ENCODE measurements at places on chromosomes 5 and 9. TPM values are rescaled to one million over a fixed set of nuclear protein-coding genes. Genes with fewer than 3 reads are reported as not detected.

GRCh38 chr5:129905473-129906176, 1.4 kb downstream of the CHSY3 start:
- DNase-seq: peak; percentile 89

DNA sequence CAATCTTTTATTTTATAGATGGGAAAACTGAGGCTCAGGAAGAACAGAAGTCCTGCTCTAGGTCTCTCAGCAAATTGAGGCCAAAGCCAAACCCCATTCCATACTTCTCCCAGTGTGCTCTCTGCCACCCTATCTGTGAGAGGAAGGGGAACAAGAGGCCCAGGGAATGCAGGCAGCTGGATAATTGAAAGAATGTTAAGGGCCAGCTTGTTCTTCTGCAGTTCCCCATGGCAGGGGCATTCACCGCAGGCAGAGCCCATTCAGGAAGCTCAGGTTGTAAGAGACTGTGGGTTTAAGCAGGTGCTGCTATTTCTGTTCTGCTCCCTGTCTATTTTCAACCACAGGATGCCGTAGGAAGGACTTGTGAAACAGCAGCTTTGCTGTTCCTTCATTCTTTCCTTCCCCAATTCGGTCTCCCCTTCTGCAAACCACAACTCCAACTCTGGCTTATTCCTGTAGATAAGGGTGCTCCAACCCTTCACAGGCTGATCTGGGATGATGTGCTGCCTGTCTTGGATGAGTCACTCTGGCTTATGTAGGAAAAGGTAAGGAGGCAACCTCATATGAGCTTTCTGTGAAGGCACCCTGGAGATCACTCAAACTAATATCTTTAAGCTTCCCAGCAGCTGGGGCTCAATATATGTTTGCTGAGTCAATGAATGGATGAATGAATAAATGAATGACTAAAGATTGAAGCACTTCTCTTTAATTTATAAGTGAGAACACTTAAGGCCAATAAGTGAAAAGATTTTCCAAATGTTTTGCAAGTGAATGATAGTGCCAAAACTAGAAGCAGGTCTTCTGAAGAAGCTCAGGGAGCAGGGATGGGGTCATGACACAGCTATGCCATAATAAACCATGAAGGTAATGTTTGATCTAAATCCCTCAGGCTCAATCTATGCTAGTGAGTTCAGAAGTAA, 377.6 kb downstream of the BRINP1 start:
- no peak for DNase-seq

- DNase-seq: no peak
Observed at GRCh38 chr9:102779356-102779755, 215.8 kb upstream of the CYLC2 start.

DNA sequence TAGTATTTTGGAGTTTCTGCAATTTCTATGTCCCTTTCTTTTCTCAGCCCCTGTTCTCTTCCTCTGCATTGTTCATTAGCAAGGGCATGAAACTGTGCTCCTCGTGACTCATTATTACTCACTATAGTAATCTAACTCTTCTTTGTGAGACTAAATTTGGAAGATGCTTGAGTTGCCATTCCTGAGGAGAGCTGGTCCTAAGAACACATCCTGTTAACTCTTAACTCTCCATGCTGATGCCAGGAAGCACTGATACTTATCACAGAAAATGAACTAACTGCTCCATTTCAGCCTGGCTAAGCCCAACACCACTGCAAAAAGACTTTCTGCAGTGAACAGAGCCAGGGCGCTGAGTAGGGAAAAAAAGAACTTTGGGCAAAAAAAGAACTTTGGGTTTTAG, 10.6 kb upstream of the CSNK1A1 start:
- no peak for DNase-seq

DNA sequence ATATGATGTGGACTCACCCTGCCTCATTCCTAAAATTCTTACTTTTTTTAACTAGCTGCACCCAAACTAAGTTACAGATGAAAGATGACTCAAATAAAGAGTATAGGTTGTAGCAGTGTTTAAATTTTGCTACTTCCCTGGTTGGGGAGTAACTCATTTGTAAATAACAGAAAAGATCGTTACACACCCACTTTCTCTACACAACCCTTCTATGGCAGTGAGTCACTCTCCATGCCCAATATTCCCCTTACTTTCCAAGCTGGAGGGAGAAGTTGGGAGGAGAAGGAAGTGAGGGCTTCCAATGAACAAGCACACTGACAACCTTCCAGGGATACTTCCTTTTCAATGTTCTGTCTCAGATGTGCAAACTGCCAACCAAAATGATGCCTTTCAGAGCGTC, 1.9 kb downstream of the RASEF start:
- DNase-seq: no peak

GRCh38 chr5:138102454-138103318, 18.9 kb downstream of the WNT8A start:
- no peak for DNase-seq

- DNase-seq: no peak
Observed at GRCh38 chr5:167626341-167627123, 664.9 kb upstream of the WWC1 start.

DNA sequence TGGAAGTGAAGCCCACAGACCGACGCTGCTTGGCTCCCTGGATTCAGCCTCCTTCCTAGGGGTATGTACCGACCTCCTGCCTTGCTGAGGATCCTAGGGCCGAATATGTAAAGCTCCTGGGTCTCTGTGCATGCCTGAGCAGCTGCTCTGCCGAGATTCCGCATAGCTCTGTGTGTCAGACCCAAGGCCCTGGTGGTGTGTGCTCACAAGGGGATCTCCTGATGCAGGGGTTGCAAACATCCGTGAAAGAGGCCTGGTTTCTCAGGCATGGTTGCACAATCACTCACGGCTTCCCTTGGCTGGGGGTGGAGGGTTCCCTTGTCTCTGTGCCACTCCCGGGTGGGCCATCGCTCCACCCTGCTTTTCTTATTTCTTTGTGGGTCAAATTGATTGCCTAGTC, 19.9 kb upstream of the SVEP1 start:
- no peak for DNase-seq

DNA sequence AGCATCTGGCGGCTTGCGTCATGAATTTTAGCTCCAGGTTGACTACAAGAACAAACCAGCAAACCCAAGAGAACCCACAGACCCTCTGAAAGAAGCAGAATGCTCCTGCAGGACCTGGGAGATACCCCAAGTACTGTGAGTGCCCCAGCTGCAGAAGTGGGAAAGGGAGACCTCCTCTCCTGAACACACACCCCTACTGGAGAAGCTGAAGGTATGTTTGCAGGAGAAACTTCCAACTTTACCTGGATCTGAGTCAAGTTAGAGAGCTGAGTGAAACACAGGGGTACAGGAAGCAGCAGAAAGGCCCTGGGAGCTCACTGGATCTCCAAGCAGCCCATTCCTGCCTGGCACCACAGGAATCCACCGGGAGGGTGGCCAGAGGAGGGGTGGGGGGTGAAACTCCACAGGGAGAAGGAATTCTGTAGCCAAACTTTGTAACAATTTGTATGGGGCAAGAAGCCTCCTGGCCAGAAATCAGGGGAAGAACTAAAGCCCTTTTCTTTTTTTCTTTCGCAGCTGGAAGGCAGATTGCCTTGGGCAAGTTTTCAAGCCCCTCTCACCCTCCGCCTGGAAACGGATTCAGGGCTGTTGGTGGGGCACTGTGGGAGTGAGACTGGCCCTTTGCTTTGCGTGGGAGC, 576.2 kb downstream of the BNC2 start:
- no peak for DNase-seq

DNA sequence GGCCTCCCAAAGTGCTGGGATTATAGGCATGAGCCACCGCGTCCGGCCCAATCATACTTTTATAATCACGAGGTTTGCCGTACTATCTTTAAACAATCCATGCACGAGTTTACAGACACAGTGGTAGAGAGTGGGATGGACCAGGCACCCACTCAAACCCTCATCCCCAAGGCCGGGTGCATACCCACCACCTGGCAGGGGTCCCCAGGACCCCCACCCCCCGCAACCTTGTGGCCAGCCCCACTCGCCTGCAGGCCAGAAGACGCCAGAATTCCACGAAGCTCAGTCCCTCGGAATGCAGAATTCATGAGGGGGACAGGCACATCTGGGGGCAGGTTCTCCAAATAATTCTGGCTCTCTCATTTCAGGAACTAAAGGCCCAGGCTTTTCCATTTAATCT, 17.1 kb downstream of the NACC2 start:
- peak; percentile 36 for DNase-seq

DNA sequence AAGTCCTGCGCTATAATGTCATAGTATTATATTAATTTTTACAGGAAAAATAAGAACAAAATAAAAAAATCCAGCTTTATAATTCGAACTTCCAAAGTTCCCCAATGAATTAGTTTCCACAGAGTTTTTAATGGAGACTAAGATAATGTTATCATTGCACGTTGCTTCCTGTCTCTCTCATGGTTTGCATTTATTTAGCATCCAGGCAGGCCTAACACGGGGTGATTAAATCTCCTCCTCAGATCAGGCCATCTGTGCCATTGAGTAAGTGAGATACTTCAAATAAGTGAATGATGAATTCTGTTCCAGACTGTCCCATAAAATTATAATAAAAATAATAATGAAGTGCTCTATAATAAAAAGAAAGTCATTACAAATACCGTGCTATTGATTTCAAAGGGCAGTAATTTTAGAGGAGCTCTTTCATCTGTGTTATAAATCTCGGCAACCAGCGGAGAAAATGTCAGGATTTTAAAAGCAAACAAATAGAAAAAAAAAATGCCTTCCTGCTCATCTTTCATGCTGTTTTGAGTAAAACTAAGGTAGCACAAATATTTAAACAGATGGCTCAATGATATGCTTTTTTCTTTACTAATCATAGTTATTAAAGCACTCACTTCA, 570.6 kb upstream of the ZNF608 start:
- no peak for DNase-seq

DNA sequence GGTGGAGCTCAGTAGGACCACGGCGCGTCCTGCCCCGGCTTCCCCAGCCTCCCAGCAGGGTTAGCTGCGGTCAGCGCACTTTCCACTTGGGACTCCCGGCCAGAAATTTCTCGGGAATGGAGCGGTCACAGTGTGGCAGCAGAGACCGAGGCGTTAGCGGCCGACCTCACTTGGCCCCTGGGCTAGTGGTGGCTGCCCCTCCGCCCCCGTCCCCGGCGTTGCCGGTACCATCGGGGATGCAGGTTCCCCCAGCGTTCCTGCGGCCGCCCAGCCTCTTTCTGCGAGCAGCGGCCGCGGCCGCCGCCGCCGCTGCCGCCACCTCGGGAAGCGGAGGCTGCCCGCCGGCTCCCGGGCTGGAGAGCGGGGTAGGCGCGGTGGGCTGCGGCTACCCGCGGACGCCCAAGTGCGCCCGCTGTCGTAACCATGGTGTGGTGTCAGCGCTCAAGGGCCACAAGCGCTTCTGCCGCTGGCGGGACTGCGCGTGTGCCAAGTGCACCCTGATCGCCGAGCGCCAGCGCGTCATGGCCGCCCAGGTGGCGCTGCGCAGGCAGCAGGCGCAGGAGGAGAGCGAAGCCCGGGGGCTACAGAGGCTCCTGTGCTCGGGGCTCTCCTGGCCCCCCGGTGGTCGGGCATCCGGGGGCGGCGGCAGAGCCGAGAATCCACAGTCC, 460 bp downstream of the DMRTA1 start:
- peak; percentile 90 for DNase-seq

DNA sequence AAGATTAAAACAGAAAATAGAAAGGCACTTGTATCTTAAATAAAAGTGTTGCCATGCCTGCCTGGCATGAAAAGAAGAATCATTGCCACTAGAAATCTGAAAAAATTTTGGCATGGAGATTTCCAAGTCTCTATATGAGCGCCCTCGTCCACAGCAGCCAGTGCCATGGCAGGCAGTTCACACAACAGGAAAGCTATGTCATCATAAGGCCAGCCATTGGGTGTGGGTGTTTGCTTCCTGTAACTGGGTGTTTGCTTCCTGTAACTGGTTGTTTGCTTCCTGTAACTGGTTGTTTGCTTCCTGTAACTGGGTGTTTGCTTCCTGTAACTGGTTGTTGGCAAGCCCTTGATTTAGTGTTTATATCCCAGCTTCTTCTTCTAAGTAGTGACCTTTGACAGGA, 446.7 kb downstream of the IRX1 start:
- DNase-seq: no peak

- DNase-seq: no peak
Observed at GRCh38 chr9:133468777-133469421, 9.1 kb downstream of the CACFD1 start.

- no peak for DNase-seq
Observed at GRCh38 chr5:87243161-87243844, 24.4 kb upstream of the RASA1 start.

DNA sequence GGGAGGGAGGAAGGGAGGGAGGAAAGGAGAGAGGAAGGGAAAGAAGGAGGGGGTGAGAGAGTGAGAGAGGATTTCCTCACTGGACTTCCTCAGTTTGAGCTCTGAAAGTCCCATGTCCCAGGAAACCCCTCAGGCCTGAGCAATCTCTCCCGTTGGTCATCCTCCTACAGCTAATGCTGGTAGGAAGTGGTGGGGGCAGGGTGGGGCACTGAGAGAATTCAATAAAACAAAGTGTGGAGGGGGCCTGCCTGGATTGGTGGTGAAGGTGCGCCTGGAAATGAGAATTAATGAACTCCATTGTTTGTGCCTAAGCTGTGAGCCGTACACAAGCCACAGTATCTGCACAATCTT, 195.0 kb downstream of the RGS3 start:
- no peak for DNase-seq

DNA sequence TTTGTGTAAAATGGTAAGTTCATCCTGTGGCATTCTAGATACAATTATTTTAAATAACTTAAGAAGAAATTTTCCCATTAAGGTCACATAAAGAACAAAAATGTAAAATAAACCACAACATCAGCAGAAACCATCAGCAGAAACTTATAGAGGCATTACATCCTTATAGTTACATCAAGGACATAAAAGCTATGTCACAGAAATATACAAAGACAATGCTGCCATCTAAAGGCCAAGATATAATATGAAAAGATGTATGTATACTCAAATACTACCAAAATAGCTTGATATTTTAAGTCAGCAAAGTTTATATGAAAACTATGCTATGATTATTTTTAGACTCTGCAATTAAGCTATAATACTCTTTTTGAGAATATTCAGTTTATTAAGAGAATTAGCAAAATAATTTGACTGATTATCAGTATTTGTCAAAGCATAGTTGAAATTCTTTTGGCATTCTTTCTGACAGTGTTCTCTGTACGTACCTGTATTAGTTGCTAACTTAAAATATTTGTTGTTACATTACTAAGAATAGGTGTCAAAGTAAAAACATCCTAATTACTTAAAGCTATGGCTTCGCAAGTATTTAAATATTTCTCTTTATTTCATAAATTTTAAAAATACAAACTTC, 36.2 kb downstream of the FBXL17 start:
- no peak for DNase-seq

GRCh38 chr5:43005031-43005430, 35.1 kb downstream of the ANXA2R start:
- DNase-seq: no peak

- peak; percentile 69 for DNase-seq
Observed at GRCh38 chr9:121686930-121687541, 35.6 kb downstream of the DAB2IP start.

Gene HAPLN1
- total RNA-seq: 248 TPM

Gene MACIR
- 16.9 TPM for total RNA-seq

Gene CARD6
- 0.53 TPM for total RNA-seq

Gene PCDHGB4
- total RNA-seq: 12.6 TPM

Gene SHOC1
- total RNA-seq: not detected

Gene IL3
- not detected for total RNA-seq

Gene ENG
- total RNA-seq: 89.5 TPM

Gene CDH9
- total RNA-seq: not detected

Gene GPX3
- total RNA-seq: 4.9 TPM
